ENCODE measurements at places on chromosomes 1 and 21.

GRCh38 chr1:227918736-227919135 lies 29.0 kb downstream of the WNT9A start:
- DNase-seq, result no peak

DNA sequence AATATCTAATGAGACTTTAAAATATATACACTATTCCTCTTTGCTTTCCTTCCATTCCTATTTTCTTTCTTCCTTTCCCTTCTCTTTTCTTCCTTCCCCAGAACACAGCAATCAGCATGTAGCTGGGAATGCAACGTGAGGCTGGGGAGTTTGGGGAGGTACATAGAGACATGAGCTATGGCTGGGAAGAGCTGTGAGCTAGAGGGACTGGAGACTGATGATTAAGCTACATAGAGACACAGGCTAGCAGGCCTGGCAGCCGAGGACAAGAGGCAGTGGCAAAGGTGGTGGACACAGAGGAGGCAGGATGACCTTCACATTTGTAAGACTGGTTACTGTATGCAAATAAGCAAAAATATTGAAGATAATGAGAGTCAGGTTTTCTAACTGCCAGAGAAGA lies 7.5 kb downstream of the LPAR3 start:
- DNase-seq, result no peak

DNA sequence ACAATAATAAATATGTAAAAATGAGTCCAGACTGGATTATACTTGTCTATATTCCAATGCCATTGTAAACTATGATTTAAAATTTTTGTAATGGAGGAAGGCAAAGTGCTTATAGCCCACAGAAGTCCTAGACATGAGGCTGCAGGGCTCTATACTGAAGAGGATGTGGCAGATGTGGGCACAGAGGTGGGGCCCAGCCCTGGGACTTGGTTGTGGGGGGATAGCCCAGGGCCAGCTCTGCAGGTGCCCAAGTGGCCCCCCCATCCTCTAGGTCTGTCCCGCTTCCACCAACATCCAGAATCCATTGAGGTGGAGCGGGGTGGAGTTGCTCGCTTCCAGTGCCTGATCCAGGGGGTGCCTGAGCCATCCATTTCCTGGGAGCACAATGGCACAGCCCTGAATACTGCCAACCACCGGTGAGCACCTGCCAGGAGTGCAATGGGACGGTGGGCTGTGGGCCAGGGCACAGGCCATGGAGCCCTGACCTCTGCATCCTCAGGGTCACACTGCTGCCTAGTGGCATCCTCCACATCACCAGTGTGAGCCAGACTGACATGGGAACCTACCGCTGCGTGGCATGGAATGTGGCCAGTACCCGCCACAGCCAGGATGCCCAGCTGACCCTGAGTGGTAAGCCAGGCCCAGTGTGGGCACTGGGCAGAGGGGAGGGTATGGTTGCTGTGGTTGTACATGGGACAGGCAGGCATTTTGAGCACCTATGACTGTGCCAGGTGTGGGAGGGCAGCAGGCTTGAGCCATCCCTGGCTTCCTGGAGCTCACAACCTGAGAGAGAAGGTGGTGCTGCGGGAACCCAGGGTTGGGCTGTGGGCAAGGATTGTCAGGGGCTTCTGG lies 21.0 kb downstream of the SLC27A3 start:
- no peak for DNase-seq

GRCh38 chr1:89855413-89856123 lies 34.7 kb downstream of the LRRC8D start:
- peak; percentile 70 for DNase-seq

- DNase-seq, result no peak
Measured at GRCh38 chr1:172642970-172643369, 15.9 kb upstream of the FASLG start.

DNA sequence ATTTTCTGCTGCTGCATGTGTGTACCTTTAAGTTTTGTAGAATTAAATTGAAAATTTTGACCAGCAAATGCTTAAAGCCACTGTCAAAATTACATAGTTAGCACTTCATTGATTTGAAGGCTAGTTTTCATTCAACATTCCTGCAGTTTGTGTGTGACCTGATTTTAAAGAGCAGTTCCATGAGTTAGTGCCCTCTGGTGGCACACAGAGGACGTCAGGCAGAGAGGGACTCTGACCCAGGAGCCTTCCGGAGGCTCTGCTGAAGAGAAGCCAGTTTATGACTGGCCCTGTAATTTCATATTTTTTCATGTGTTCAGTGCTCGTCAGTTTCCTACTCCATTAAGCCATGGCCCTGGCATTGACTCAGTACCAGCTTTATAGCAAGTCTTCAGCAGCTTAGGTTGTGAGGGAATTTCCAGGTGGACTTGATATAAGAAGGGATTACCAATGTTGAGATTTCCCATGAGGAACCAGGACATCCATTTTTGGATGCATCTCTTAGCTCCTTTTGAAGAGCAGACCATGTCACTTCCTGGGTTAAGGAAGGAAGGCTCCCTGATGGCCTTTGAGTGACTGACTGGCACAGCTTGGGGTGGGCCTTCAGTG lies 104.7 kb downstream of the CAMTA1 start:
- DNase-seq, result peak; percentile 65

DNA sequence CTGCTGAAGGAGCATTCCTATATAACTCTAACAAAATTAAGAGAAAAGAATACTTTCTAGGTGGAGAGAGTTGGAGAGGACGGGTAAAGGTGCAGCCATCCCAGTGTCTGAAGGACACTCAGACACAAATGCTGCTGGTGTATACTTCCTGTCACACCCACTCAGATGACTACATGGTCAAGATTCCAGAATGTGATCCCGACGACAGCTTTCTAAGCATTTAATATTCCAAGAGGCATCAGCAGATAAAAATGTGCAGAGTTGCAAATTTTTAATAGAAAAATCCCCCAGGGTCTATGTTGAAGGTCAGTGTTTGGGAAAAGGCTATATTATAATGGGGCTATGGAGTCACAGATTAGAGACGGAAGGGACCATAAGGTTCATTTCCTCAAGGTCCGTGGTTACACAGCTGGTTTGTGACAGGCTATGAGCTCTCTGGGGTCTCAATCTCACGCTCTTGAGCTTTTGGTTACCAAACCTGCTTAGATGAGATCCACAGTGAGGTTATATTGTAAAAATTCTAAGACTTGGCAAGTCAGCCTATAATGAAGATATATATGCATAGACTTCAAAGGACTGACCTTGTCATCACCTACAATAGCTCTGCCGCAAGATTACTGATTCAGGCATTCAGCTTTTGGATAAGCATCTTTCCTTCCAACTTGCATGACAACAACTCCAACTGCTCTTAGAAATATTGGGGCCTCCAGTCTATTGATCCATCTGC lies 35.1 kb downstream of the ZNF281 start:
- DNase-seq, result no peak

- no peak for DNase-seq
Measured at GRCh38 chr1:196128835-196129234, 479.4 kb downstream of the KCNT2 start.

- no peak for DNase-seq
Measured at GRCh38 chr1:7378346-7379130, 392.6 kb upstream of the VAMP3 start.

DNA sequence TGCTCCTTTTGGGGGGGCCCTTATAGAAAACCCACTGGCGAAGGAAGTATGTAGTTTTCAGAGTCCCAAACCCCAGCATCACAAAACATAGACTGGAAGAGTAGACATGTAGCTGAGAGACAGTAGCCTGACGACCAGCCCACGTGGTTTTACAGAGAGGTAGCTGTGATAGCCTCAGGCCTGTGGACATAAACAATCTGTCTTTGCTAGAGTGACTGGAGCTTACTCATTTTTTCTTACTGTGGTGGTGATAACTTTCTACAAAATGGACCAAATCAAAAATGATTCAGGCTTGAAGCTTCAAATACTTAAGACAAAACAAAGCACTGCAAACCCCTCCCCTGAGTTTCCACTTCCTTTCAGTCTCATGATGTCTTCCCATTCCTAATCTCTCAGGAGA lies 497.0 kb downstream of the RWDD3 start:
- DNase-seq, result no peak

GRCh38 chr1:208510192-208510952 lies 266.2 kb upstream of the PLXNA2 start:
- peak; percentile 76 for DNase-seq

GRCh38 chr1:8701794-8702471 lies 115.5 kb downstream of the RERE start:
- DNase-seq, result peak; percentile 54

GRCh38 chr1:39654291-39654690 lies 14.8 kb upstream of the HEYL start:
- no peak for DNase-seq

- DNase-seq, result no peak
Measured at GRCh38 chr1:162081316-162081715, 11.8 kb downstream of the NOS1AP start.

GRCh38 chr1:45015683-45016082 lies 3.6 kb downstream of the UROD start:
- no peak for DNase-seq

GRCh38 chr1:77014073-77014788 lies 147.0 kb downstream of the ST6GALNAC5 start:
- DNase-seq, result no peak

DNA sequence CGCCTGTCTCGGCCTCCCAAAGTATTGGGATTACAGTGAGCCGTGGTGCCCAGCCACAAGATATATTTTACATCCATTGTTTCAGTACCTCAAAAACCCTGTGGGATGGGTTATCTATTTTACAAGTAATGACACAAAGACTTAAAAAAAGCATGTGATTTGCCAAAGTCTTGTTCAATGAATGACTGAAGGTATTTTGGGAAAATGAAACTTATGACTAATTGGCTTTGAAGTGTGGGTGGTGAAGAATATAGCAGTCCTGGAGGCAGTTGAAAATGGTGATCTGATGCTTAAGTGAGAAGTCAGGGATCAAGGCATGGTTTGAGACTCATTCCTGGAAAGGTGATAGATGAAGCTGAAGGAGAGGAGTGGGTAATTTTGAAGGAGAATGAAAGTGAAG lies 3.0 kb downstream of the SWT1 start:
- DNase-seq, result no peak

DNA sequence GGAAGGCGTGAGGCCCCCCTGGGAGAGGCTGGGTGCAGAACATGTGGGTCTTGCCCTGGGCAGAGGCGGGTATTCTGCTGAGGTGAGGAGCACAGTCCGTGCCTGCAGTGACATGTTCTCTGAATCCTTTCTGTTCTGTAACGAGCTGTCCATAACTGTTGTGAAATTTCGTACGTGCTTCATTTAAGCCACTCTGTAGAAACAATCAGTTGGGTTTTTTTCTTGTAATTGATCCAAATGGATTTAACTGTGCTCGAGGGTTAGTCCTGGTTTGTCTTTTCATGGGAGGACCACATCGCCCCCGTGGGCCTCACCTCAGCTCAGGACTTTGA lies 45.4 kb upstream of the DIP2A start:
- DNase-seq, result no peak

GRCh38 chr1:241551759-241552638 lies 19.8 kb downstream of the KMO start:
- DNase-seq, result no peak

- DNase-seq, result no peak
Measured at GRCh38 chr1:63772201-63772600, 1.6 kb upstream of the ROR1 start.

GRCh38 chr21:37528150-37528937 lies 161.8 kb downstream of the DYRK1A start:
- no peak for DNase-seq

DNA sequence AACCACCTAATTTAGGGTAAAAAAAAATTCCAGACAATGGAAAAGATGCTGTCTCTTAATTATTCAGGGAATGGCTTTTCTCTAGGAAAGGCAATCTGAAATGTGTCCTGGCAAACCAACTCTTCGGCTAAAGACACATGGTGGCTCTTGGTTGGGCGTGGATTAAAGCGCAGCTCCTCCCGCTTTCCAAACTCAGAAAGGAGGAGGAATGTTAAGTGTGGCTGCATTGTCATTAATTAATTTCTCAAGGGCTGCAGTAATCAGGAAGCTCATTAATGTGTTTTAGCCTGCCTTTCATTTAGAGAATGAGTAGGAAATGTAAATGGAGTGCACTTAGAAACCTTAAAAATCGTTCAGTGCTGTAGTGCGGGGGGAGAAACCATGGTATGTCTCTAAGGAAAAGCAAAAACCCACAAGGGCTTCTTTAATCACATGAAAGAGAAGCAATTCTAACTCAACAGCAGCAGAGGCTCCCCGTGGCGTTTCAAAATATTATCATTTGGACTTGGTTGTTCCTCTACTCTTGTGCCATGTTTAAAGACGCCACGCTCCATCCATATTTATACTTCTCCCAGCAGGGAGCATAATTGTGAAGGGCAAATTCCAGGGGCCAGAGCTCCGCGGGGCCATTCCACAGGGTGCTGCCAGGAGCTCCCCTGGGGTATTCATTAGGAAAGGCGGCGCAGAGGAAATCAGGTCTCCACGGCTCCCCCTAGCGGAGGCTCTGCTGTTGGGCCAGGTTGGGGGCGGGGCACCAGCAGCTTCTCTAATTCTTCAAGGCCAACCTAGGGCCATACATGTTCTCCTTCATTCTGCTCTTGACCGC lies 91.9 kb upstream of the SSX2IP start:
- peak; percentile 63 for DNase-seq

- no peak for DNase-seq
Measured at GRCh38 chr1:235951661-235952060, 85.0 kb upstream of the LYST start.

DNA sequence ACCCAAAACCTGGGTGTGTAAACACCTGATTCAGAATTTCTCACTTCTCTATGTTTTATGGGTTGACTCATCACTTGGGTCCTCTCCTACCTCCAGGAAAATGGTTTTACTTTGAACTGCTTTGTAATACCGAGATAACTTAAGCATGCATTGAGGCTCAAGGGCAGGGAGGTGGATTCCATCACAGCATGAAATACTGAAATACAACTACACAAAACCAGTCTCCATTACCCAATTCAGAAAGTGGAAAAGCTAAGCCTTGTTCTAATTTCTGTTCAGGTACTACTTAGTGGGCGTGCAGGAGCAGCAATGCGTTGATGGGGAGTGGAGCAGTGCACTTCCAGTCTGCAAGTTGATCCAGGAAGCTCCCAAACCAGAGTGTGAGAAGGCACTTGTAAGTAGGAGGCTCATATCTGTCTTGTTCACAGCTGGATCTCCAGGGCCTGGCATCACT lies 6.1 kb upstream of the C4BPA start:
- DNase-seq, result no peak

DNA sequence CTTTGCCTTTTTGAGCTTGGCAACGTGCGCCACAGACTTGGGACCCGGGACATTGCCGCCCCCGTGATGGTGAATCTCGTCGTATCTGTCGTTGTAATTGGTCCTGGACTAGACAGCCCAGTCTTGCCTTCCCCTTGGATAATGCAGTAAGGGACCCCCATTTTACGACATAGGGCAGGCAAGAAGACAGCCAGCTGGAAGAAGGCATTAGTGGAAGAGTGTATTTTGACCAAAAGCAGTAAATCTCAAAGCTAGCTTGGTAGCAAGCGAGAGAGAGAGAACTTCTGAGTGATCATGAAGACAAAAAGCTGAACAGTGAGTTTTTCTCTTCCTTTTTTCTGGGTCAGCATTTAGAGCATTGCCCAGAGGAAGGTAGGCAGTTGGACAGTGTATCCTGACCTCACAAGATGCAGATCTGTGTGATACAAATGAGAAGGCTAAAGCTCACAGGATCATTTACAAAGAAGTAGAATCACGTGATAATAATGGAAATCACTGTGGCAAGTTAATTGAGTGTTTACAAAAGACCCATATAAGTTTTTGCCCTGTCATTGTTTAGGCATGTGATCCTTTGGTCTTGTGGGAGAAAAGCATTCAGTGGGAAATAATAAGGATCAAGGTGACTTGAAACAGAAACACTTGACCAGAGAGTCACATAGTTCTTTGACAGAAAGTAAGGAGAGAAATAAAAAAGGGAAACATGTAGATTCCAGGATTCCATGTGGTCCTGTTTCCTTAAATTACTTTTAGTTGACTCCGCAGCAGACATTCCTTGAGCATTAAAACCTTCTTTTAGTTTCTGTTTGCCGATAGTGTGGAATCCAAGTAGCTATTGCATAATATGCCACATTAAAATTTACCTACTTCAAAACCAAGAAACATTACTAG lies 66.3 kb downstream of the CNST start:
- peak; percentile 89 for DNase-seq
